Tongue (tissue), 3 donors: ENCODE measurements at places on chromosomes 1 and 21.

- DNase-seq, result no peak
Observed at GRCh38 chr1:29807689-29808088, 571.4 kb downstream of the PTPRU start.

GRCh38 chr1:207067665-207068064 lies 14.6 kb downstream of the PFKFB2 start:
- no peak for DNase-seq

DNA sequence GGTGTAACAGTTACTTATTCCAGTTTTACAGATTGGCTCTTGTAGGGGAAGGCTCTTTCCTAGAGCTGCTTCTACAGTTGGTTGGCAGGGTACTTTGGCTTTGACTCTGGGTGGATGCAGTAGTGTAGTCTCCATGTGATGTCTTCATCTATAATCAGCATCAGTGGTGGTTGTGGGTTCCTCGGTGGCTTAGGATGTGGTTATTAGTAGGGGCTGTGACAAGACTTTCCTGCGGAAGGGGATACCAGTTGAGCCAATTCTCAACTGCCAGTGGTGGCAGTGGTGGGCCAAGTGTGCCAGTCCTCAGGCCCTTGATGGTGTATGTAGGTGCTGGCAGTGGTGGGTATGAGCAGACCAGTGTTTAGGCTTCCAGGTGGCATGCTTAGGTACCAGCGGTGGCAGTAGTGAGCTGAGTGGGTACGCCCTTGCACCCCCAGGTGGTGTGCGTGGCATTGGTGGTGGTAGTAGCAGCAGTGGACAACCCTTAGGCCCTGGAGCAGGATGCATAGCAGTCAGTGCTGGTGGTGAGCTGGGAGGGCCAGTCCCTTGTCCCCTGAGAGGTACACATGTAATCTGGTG lies 27.2 kb upstream of the KLF18 start:
- DNase-seq, result no peak

DNA sequence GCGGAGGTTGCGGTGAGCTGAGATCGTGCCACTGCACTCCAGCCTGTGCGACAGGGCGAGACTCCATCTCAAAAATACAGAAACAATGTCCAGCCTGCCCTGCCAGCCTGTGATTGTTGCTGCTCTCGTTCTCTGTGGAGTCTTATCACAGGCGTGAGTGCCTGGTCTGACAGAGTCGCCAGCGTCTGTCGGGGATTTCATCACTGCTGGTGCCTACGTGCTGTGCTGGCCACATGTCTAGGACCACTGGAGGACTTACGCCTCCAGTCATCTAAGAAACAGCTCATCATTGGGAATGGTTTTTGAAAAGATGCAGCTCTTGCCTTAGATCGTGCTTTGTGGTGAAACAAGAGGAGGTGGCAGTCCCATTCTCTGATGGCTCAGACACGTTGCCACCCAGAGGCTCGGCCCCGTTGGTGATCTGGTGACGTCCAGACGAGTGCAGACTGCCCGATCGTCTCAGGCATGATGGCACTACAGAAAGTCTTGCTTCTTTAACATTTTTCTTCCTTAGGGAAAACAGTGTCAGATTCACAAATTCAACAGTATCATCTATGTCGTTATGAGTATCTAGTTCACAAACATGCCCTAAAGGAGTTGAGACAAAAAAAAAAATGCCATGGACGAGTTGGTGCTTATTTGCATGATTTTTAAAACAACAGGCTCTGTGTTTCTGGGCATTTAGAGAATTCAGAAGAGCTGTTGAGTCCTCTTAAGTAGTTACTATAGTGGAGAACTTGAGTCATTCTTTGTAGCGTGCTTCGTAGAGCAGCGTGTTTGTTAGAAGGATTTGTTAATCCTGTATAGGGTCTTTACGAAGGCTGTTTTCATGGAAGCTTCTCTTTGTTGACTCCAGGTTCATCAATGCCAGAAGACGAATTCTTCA lies 47.5 kb downstream of the CBS start:
- no peak for DNase-seq

DNA sequence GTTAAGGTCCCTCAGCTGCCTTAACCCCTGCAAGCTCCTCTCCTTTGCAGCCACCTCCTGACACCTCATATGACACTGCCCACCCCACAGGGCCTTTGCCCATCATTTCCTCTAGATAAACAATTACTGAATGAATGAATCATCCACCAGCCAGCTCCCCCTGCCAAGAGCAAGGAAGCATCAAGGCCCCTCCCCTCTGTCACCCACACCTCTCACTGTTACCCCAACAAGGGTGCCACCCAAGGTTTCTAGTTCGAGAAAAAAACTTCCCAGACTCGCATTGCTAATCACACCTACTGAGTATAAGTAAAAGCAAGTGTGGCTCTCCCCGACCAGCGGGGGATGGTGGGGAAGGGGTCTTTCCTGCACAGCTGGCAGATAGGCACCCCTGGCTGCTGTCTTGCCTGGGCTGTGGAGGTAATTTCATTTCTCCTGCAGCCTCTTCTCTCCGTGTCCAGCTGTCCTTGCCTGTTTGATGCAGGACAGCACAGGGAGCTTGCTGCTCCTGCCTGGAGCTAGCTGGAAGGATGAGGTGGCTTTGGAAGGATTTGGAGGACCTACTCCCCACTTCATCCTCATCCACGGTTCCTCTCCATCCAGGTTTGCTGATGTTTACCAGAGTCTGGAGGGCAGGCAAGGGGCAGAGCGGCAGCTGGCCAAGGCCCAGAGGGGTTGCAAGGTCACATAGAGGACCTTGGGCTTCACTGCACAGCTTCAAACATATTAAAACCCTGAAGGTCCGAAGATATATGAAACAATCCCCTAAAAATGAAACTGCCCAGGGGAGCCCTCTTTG lies 33.1 kb upstream of the LBR start:
- no peak for DNase-seq

DNA sequence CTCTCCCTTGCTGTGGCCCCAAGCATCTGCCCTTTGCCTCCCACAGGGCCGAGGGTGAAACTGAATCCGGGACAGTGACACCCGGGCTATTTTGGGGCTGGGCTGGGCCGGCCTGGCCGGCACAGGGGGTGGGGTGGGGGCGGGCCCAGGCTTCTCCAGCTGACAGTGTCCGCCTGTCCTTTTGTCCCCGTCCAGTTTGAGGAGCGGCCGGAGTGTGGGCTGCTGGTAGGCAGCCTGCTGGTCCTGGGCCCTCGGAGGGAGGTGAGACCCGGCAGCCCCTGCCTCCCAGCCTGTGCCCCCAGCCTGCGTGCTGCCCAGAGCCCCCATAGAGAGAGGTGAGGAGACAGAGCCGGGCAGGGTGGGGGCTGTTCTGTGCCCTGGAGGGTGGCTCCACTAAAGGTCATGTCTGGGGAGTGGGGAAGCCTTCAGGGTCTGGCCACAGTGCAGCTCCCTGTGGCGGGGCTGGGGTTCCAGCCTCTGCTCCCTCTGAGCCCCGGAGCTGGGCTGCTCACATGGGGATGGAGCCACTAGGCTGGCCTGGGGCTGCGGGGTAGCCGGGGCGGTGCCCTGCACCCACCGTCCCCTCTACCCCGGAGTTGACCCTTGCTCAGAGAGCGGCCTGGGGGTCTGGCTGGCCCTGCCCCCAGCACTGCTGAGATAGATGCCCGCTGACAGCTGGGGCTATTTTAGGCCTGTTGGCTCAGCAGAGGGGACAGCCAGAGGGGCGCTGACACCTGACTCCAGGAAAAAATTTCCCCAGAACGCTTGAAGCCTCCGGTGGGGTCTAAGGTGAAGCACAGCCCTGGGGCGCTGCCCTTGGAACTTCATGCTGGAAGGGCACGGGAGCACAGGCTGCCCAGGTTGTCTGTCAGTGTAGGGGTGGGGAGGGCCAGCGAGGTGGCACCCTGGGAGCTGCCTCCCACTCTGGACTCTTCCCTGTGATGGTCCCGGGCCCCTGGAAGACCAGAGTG lies at the start of gene OBSCN:
Gene OBSCN (plus strand): TSS at position 194 of the 971 bp plus-strand sequence. CDS start 3,740 bp downstream, outside the sequence.
- DNase-seq, result peak; percentile 78

- DNase-seq, result peak; percentile 48
Observed at GRCh38 chr1:201659572-201659971, 120.6 kb downstream of the NAV1 start.
